Activated CD4-positive, alpha-beta T cell treated with anti-CD3 and anti-CD28 coated beads, Interleukin-2, amount 10 ng/mL, durations not matched to agents 7 days and 5 days (primary cell): ENCODE measurements at places on chromosomes 2 and 18. TPM values are rescaled to one million over a fixed set of nuclear protein-coding genes. Genes with fewer than 3 reads are reported as not detected.

Gene IL1B
- not detected for total RNA-seq

Gene KLHL41
- total RNA-seq = 0.08 TPM

Gene SLC11A1
- total RNA-seq = 0.17 TPM

Gene UGT1A8
- not detected for total RNA-seq

Gene KIF5C
- 6.0 TPM for total RNA-seq

DNA sequence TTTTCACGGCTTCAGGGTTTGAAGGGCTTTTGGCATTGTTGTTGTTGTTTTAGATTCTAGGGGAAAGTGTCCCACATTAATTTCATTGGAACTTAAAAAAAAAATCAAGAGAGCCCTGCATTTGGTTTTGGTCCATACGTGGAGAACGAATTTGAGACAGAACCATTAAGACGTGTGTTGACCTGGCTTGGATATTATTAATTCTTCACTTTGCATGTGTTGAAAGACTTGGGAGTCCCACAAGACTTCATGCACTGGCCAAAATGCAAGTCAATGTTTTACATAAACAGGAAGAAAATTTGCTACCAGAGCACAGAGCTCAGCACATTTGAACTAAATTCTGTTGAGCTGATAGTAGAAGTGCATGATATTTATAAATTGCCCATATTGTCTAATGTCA is 761.2 kb upstream of the ACVR2A start:
- no peak for DNase-seq
- no peak overlapping the region for H3K27ac ChIP-seq
- H3K4me1 ChIP-seq = peaks cover 9% of the 10 kb centered on the region
- H3K36me3 ChIP-seq = no peaks in the 10 kb centered on the region

- H3K27me3 ChIP-seq = no peaks in the 10 kb centered on the region
- no peak for DNase-seq
- peaks cover 26% of the 10 kb centered on the region for H3K4me1 ChIP-seq
- H3K4me3 ChIP-seq = no peak overlapping the region
- H3K27ac ChIP-seq = no peak overlapping the region
These were observed 3.0 kb downstream of the WDR75 start for GRCh38 chr2:189444322-189444721.

DNA sequence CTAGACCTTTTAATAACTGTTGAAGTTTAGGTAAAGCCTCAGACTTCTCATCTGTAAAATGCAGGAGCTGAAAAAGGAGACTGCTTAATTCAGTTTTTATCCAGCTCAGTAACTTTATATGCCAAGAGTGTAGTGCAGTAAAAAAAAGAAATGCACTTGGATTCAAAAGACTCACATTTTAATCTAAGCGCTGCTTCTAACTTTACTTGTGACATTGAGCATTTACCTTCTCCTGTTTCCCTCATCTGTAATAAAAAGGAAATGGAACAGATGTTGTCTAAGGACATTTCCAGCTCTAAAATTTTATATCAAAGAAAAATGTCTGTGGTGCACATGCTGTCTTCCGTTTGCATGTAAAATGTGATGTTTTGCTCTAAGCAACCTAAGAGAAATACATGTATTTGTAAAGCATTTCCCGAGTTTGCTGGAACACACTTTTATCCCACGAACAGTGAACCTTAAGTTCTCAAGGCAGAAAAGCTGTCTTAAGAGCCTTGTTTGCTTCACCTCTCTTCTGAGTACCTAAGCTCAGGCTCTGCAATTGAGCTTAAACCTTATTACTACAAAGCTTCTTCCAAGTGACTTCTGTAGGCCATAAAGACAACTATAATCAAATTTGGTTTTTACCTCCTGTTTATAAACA is 24.2 kb upstream of the TANK start:
- H3K4me1 ChIP-seq = peaks cover 52% of the 10 kb centered on the region
- peaks cover 2% of the 10 kb centered on the region for H3K36me3 ChIP-seq
- H3K27ac ChIP-seq = peak overlapping the region; percentile 93
- peak overlapping the region; percentile 84 for H3K4me3 ChIP-seq
- no peaks in the 10 kb centered on the region for H3K27me3 ChIP-seq

GRCh38 chr2:100073110-100073509 is 69.3 kb downstream of the AFF3 start:
- no peak overlapping the region for H3K27ac ChIP-seq
- no peaks in the 10 kb centered on the region for H3K36me3 ChIP-seq
- H3K27me3 ChIP-seq = peaks cover 7% of the 10 kb centered on the region
- H3K4me3 ChIP-seq = no peak overlapping the region

DNA sequence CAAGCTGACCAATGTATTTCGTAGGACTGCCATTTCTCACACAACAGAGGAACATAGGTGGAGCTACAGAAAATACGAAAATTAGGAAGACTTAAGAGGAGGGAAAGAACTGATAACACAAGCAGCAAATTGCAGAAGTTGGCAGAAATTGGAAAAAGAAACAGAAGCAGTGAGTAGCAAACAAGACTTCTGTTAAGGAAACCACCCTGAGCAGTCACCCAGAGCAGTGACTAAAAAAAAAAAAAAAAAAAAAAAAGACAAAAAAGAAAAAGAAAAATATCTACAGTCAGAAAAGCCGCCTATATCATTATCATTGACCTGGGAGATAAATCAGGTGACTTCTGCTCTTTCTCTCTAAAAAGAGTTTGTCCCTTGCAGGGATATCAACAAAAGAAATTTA is 21.4 kb downstream of the STK17B start:
- peaks cover 83% of the 10 kb centered on the region for H3K4me1 ChIP-seq
- no peaks in the 10 kb centered on the region for H3K27me3 ChIP-seq
- peak overlapping the region; percentile 65 for H3K27ac ChIP-seq
- H3K4me3 ChIP-seq = peak overlapping the region; percentile 23
- H3K36me3 ChIP-seq = peaks cover 90% of the 10 kb centered on the region
